Iris pigment epithelial cell (primary cell): ENCODE measurements at places on chromosomes 1 and 21.
A peak's percentile ranks its signal among the peaks of the same experiment; 100 is the strongest.

- peak; percentile 78 for DNase-seq
Observed at GRCh38 chr1:90850898-90851710, 134.0 kb upstream of the BARHL2 start.

- DNase-seq, result no peak
Observed at GRCh38 chr21:42404539-42404938, 837 bp downstream of the UBASH3A start.

- DNase-seq, result no peak
Observed at GRCh38 chr1:68151690-68152089, 80.6 kb downstream of the WLS start.

DNA sequence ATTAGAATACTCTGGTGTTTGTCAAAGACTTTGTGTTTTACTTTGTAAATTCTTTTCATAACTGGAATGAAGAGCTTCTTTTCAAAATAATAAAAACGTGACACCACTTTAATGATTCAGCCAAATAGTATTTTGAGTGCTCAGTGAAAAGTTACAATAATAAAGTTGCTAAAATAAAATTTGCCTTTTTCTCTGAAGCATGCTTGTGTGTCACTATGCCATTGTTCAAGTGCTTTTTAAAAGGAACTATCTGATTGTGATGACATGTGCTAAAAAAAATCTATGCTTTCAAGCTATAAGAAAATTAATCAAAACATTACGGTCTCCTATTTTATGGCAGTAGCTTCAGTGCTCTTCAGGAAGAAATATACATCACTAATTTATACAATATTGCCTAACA lies 1290.5 kb upstream of the B3GALT2 start:
- no peak for DNase-seq

DNA sequence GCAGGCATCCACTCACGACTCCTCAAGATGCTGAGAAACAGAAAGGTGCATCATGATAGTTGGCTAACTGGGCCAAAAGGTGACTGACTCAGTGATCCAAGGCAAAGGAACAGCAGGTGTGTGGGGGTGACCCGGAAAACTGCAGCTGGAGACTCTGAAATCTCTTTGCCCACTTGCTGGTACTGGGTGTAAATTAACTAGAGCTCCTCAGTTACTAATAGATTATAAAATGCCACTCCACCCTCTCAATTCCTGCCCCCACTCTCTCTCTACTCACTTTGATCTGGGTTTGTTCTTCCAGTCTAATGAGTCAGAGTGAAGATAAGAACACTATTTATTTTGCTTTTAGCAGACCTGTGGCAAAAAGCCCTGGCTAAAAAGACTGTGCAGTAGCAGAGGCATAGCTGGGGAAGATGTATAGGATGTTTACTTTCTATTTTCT lies 7.2 kb upstream of the PIGC start:
- peak; percentile 72 for DNase-seq

DNA sequence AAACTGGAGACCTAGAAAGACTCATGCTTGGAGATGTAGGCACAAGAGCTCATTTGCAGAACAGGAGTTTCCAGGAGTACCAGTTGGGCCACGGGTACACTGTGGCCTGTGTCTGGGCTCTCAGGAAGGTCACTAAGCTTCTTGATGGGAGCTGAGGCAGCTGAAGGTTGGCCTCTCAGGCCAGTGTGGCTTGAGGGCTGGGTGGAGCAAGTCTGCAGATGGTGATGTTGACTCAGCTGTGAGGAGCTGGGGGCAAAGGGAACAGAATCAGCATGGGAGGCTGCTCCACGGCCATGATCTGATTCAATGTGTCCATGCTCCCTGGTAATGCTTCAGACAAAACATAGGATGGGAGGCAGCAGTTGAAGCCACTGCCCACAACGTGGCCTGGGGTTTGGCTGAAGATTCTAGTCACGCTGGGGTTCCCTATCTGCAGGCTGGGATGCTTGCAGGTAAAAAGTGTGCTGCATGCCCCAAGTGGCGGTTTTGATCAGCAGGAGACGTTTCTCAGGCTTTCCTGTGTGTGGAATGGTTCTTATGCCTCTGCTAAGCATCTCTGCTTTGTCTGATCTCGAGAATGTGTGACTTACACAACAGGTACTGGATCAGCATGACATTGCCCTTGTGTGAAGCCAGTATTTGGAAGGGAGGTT lies 15.4 kb upstream of the TENT5C start:
- DNase-seq, result no peak

DNA sequence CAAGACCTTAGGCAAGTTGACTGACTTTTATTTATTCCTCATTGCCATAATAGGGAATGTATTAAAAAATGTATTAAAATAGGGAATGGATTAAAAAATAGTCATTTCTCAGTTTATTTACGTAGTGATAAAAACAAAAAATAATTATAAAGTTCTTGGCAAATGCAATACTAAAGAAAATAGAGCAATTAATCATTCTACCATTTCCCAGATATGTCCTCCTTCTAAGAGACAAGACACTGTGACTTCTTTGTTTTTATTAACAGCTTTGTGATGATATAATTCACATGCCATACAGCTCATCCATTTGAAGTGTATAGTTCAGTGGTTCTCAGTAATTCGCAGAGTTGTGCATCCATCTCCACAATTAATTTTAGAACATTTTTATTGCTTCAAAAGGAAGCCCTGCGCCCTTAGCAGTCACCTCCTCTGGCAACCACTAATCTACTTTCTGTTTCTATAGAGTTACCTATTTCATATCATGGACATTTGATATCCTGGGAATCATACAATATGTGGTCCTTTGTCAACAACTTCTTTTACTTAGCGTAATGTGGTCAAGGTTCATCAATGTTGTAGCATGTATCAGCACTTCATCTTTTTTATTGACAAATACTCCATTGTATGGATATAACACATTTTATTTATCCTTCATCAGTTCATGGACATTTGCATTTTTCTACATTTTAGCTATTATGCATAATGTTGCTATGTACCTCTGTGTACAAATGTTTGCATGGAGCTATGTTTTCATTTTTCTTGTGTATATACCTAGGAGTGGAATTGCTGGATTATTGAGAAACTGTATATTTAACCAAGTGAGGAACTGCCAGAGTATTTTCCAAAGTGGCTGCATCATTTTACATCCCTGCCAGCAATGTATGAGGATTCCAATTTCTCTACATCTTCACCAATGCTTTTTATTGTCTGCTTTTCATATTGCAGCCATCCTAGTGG lies 5.6 kb downstream of the TBX19 start:
- no peak for DNase-seq

- no peak for DNase-seq
Observed at GRCh38 chr1:158821723-158822122, 9.4 kb upstream of the MNDA start.

GRCh38 chr1:75127916-75128717 lies 6.1 kb upstream of the LHX8 start:
- no peak for DNase-seq

GRCh38 chr1:198936371-198937083 lies 297.7 kb downstream of the PTPRC start:
- DNase-seq, result peak; percentile 56

GRCh38 chr1:87683196-87683956 lies 354.7 kb downstream of the LMO4 start:
- no peak for DNase-seq

DNA sequence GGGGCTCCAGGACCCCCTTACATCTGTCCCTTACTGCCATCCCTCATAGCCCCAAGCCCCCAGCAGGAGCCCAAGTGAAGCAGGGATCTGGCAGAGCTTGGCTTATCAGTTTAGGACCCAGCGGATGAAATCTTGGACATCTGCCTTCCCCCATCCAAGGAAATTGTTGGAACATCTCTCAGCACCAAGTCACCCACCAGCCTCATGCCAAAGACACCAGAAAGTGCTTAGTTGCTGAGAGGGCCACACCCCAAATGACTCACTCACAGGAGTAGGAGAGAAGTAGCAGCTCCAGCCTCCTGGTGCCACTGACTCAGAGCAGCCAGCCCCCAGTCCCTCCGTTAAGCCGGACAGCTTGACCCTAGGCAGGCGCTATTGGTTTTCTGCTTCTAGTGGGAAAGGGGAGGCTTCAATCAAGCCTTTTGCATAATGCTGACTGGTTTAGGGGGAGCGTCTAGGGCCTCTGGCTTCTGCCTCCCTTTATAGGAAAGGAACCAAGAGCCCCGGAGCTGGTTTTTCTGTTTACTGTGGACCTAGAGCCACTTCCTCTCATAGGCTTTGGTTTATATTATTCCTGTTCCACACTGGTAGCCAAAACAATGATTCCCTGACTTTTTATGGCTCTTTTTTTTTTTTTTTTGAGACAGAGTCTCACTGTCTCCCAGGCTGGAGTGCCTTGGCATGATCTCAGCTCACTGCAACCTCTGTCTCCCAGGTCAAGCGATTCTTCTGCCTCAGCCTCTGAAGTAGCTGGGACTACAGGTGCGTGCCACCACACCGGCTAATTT lies 114.2 kb upstream of the IPO9 start:
- peak; percentile 100 for DNase-seq

DNA sequence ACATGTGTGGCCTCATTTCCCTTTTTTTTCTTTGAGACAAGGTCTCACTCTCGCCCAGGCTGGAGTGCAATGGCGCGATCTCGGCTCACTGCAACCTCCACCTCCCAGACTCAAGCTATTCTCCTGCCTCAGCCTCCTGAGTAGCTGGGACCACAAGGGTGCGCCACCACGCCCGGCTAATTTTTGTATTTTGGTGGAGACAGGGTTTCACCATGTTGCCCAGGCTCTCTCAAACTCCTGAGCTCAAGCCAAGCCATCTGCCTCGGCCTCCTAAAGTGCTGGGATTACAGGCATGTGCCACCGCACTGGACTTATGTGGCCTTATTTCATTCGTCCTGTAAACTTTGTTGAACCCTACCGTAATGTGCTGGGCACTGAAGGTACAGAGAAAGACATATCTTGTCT lies 569 bp upstream of the WARS2 start:
- no peak for DNase-seq

GRCh38 chr1:65963156-65963888 lies 170.6 kb downstream of the PDE4B start:
- DNase-seq, result no peak

DNA sequence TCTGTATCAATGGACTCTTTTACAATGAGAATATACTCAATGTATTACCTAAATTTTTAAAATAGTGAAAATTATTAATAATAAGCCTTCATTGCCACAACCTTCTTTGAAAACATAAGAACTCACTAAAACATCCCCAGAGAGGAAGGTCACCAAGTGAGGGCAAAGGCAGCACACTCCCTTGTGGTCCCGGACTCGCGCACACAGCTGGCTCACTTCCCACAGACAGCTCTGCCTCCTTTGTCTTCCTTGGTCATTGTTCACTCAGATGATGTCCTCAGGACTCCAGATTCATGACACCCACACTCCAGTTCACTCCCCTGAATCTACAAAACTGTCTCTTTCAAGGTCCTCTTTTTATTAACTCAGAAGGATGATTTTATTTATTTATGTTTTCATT lies 19.2 kb upstream of the UBR4 start:
- no peak for DNase-seq

DNA sequence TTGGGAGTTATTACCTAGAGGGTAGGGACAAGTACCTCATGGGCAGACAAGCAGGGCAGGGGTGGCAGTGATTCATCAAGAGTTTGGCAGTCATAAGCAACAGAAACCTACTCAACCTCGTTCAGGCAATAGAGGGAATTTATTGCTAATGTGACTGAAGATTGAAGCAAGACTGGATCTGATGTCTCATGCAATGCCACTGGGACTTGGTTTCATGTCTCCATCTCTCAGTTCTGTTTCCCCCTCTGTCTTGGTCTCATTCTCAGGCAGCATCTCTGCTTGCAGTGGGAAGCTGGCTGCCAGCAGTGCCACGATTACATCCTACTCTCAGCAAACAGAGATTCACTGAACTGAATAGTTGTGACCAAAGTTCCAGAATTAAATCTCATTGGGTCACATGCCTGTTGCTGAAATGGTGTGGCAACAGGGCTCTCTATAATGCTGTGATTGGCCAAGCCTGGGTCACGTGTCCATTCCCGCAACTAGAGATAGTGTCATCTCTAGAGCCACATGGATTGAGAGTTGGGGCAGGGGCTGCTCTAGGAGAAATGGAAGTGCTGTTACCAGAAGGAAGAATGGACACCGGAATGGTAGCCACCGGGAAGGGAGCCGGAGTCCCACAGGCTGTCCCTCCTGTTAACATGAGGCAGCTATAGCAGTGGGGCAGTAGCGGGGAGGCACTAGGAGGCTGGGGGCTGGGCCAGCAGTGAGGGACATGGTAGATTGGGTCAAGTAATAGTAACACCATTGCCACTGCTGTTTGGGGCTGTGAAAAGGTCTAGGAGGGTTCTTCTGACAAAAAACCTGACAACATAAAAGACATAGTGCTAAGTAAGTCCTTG lies 3.9 kb upstream of the CDC42 start:
- DNase-seq, result no peak

DNA sequence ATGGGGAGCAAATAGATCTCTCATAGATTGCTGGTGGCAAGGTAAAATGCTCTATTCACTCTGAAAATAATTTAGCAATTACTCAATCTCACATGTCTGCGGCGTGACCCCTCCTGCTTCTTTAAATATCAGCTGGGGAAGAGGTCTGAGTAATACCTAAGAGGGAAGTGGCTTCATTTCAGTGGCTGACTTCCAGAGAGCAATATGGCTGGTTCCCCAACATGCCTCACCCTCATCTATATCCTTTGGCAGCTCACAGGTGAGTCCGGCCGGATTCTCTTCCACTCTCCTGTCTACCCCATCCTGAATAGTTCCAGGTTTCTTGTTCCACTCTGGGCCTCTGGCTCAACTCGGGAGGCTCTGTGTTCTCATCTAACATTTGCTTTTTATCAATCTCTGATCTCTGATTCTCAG lies at the start of gene SLAMF7:
Gene SLAMF7, plus strand, starts transcription at position 150 of the 414 bp plus-strand sequence. Its CDS starts 55 bp downstream, at position 205.
- peak; percentile 17 for DNase-seq

DNA sequence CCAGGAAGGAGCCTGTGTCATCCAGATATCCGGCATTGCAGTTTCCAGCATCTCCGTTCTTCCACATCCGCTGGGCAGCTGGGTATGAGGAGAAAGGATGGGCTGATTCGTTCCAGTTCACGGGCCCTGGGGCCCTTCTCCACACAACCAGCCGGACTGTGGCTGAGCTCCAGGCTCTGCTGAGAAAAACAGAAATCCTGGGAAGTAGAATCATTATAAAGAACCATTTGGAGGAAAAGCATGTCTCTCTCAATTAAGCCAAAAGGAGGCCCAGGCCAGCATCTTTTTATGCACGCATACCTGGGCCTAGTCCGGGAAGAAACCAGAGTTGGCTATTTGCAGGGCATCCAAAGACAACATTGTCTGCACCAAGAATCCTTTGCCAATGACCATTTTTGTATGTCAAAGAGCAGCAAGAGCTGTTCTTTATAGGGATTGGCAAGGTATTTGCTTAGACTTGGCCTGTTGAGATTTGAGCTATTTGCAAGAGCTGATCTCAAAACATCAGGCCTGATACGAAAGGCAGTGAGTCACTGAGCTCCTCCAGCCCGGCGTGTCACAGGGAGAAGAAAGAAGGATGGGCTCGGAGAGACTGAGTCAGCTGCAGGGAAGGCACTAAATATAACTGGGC lies 84.9 kb upstream of the ARHGEF16 start:
- DNase-seq, result peak; percentile 91
